ENCODE measurements at places on chromosomes 3 and 15. TPM values are rescaled to one million over a fixed set of nuclear protein-coding genes. Genes with fewer than 3 reads are reported as not detected.
A peak's percentile ranks its signal among the peaks of the same experiment; 100 is the strongest.

DNA sequence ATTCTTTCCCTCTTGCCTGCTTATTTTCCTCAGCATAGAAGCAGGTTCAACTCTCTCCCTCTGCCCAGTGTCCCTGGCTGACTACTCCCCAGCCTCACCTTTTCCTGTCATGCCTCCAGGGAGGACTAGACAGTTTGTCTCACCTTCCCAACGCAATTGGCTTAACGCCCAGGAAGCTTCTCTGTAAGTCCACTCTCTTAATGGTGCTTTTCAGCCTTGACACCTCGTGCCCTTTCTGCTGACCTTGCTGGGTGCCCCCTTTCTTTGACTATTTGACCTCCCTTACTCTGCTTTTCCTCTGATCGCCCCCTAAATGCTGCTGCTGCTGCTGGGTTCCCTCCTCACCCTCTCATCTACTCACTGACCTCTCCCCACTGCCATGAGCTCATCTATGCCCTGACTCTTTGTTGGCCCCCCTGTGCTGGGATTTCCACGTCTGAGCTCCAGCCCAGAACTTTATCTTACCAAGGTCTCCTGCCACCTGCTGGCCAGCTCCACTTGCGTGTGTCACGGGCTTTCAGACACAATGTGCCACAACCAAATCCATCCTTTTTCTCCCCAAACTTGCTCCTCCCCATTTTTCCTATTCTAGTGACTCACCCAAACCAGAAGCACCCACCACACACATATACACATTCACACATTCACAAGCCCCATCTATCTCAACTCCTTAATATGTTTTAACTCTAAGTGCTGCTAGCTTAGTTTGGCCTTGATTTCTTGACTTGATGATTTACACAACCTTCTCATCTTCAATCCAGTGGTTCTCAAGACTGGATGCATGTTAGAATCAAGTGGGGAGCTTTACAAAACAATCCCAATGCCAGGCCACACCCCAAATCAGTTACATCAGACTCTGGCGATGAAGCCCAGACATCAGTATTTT lies 16.6 kb downstream of the EPB42 start:
- peak; percentile 54 for DNase-seq

GRCh38 chr15:56208641-56209155 lies 35.0 kb downstream of the RFX7 start:
- no peak for DNase-seq

Gene TRPM1
- total RNA-seq: under 0.01 TPM

DNA sequence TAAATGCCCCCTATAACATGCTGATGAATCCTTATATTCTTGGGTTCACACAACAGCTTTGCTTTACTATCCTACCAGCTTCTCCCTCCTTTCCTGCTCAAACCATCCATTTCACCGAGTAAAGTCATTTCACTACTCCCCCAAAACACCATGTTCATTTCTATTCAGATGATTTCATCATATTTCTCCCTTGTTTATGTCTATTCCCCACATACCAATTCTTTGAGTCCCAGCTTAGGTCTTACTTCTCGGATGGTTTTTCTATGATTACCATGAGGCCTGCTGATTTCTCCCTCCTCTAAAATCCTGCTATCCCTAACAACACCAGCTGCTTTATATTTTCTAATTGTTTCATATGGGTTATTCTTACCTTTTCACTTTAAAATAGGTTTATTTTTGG lies 231.4 kb downstream of the TIGIT start:
- peak; percentile 28 for DNase-seq

Data from fibroblast of villous mesenchyme (primary cell).